Upper lobe of left lung (tissue), 6 donors: ENCODE measurements at places on chromosomes 16 and 17.

- DNase-seq = peak; percentile 41
Measured at GRCh38 chr16:9567666-9568065, 476.2 kb downstream of the HAPSTR1 start.

DNA sequence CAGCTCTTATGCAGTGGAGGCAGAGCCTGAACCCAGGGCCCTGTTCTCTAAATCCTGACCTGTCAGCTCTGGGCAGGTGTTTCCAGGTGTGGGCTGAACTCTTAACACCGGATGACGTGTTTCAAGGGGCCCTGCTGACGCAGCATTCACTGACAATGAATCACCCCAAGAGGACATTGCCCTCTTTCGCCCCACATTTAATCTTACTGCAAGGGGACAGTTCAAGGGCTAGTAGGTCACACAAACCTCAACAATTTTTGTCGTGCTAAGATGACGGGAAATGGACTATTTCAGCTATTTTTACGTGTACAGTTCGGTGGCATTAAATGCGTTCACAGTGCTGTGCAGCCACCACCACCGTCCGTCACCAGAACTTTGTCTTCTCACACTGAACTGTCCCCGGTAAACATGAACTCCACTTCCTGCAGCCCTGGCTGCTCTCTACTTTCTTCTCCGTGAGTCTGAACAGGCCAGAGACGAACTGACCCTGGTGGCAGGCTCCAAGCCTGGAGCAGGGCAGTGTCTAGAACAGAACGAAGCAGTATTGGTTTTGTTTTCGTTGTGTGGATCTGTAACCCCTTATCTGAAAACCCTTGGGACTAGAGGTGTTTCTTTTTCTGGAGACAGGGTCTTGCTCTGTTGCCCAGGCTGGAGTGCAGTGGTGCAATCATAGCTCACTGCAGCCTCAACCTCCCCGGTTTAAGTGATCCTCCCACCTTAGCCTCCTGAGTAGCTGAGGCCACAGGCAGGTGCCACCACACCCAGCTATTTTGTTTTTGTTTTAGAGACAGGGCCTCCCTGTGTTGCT is 88.4 kb upstream of the CIBAR2 start:
- DNase-seq = no peak

- no peak for DNase-seq
Measured at GRCh38 chr17:4584101-4584916, at the start of gene SMTNL2. SMTNL2 (plus strand) TSS chr17:4584529; CDS start chr17:4584606, 77 bp downstream.

DNA sequence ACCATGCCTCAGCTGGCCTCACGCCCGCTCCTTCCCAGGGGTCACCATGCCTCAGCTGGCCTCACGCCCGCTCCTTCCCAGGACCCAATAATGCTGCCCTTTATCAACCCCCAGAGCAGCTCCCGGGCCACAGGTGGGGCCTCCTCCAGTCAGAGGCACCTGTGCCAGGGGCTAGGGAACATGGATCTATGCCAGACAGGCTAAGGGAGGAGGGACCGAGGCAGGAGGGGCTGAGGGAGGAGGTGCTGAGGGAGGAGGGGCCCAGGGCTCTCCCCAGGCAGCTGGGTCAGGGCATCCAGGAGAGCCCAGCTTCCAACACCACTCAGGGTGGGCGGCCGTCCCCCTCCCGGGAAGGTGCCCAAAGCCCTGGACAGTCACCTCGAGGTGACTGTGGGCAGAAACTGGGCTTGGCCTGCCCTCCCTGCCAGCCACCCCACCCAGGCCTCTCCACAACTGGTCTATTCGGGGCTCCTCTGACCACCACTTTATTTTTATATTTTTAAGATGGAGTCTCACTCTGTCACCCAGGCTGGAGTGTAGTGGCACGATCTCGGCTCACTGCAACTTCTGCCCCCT is 19.4 kb downstream of the UTS2R start:
- no peak for DNase-seq

DNA sequence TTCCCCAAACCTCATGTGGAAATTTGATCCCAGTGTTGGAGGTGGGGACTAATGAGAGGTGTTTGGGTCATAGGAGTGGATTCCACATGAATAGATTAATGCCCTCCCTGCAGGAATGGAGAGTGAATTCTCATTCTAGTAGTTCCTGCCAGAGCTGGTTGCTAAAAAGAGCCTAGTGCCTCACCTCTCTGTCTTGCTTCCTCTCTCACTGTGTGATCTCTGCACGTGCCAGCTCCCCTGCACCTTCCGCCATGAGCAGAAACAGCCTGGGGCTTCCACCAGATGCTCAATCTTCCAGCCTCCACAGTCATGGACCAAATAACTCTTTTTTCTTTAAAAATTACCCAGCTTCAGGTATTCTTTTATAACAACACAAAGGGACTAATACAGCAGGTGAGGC is 72.9 kb upstream of the CLEC3A start:
- DNase-seq = no peak

DNA sequence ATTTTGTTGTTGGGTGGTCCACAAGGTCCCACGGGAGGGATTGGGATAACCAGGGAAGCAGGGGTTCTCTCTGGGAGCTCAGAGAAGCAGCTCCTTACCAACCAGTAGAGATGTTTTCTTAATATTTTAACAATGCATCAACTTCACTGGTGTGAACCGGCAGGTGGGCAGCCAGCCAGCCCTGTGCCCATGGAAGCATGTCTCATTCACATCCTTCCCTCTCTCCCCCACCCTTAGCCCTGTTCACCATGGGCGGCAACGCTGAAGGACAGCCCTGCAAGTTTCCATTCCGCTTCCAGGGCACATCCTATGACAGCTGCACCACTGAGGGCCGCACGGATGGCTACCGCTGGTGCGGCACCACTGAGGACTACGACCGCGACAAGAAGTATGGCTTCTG is 9.3 kb downstream of the MMP2 start:
- no peak for DNase-seq

- DNase-seq = no peak
Measured at GRCh38 chr16:11007714-11008280, 63.4 kb downstream of the CLEC16A start.

DNA sequence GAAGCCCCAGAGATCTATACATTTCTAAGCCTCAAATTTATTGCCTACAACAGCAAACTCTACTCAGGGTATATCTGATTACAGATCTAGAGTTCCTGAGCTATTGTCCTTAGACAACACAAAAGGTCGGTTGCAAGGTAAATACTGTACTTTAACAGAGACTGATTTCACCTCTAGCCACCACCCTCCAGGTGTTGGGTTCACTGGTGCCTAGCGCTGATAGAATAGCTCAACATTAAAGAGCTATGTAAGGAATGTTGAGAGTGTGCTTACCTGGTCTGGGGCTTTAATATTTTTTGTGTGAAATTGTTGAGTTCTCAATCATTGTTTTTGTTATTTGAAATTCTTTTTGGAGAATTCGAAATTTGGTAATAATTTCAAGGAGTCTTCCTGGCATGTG is 277.0 kb upstream of the PSMD7 start:
- DNase-seq = no peak

GRCh38 chr17:28047806-28048205 is 5.3 kb downstream of the NLK start:
- no peak for DNase-seq

GRCh38 chr16:68469796-68470460 is 21.6 kb upstream of the SMPD3 start:
- DNase-seq = no peak

GRCh38 chr17:17140590-17140980 is 65.5 kb downstream of the PLD6 start:
- DNase-seq = no peak

DNA sequence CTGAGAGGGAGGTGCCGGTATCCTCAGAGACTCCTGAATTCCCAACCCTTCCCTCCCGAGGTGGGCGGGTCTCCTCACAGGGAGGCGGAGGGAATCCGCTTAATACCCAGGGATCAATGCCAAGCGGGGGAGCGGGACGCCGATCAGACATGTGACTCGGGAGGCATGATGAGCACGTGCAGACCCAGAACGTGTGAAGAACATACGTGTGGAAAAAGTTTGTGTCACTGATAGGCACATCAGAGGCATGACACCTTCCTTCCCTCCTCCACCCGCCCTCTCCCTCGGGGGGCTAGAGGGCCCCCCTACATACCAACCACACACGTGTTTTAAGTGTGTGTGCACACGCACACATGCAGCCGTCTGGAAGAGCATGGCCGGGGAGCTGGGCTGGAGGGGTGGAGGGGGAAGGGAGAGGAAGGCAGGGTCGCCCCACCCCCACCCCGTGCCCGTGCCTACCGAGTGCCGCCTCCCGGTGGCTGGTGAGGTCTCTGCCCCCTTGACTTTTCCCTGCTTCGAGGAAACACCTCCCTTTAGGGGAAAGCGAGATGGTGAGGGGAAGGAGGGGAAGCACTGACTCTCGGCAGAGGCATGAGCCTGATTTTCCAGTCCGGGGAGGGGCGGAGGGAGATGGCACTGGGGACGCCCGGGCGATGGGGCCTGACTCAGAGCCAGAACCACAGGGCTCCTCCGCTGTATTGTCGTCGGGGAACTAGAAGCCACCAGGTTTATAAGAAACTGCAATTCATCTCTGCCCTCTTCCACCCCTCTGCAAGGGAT is 12.1 kb upstream of the TBX21 start:
- DNase-seq = no peak

DNA sequence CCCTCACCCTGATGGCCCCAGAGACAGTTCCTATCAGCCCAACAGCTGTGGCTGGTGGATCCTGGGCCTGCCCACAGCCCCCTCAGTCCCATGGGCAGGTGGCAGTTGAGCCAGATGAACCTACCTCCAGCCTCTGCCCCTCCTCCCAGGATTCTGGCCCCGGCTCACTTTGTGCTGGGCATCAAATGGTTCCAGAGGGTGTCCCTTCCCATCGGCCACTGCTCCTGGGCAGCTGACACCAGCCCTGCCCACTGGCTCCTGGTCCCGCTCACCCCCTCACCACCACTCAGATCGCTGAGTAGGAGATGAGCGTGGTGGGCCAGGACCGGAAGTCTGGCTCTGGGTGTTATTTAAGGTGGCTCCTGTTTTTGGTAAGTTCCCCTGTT is 2.0 kb downstream of the TTYH2 start:
- no peak for DNase-seq

GRCh38 chr17:7987112-7987893 is 15.1 kb upstream of the GUCY2D start:
- no peak for DNase-seq

- DNase-seq = peak; percentile 87
Measured at GRCh38 chr17:50507871-50508572, at the start of gene MYCBPAP. MYCBPAP (plus strand) TSS chr17:50508439; CDS start chr17:50508675, 236 bp downstream.

GRCh38 chr17:81253358-81254131 is 14.4 kb downstream of the NDUFAF8 start:
- DNase-seq = peak; percentile 63

DNA sequence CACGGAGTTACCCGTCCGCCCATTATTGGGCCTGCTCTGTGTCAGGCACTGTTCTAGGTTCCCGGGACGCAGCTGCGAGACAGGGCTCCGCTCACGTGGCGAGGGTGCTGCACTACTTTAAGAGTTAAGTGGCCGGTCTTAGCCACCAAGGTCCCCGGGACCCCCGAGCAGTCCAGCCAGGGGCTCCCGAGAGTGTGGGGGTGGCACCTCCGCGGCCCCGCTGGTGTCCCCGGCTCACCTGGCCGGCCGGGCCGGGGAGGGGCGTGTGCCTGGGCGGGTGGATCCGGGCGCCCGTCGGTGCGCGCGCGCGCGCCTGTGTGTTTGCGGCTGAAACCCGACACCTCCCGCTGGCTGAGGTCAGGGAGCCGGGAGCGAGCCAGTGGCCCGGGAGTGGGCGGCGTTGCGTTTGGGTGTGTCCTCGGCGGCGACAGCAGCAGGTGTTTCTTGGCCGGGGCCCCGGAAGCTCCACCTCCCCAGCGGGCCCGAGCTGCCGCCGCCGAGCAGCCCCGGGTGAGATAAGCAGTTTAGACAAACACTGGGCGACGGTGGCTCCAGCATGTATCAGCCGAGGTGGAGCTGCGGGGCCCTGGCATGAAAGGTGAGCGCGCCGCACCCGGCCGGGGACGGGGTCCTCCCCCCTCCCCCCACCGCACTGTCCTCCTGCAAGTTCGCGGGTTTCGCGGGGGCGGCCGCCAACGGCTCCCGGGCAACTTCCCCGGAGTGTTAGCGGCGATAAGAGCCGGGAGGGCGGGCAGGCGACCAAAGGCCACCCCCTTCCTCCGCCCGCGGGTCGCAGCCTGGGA is at the start of gene GSE1:
TSS of gene GSE1 (plus strand) at position 522 of the 803 bp plus-strand sequence. CDS start at position 592, 70 bp downstream.
- peak; percentile 98 for DNase-seq

GRCh38 chr17:54754560-54754959 is 146.1 kb upstream of the TOM1L1 start:
- peak; percentile 54 for DNase-seq

DNA sequence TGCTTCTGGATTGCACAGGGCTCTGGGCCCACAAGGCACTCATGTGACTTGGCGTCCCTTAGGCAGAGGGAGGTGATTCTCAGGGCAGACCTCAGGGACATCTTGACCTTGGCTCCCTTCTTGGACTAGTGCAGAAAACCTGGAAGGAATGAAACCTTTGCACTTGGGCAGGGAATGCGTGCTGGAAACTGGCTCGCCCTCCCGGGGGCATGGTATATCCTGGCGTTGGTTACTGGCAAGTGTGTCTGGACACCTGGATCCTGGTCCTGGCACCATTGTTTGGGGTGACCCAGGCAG is 63.5 kb upstream of the LGALS9 start:
- DNase-seq = no peak

GRCh38 chr16:85824161-85825135 is 25.0 kb downstream of the COX4I1 start:
- DNase-seq = no peak

DNA sequence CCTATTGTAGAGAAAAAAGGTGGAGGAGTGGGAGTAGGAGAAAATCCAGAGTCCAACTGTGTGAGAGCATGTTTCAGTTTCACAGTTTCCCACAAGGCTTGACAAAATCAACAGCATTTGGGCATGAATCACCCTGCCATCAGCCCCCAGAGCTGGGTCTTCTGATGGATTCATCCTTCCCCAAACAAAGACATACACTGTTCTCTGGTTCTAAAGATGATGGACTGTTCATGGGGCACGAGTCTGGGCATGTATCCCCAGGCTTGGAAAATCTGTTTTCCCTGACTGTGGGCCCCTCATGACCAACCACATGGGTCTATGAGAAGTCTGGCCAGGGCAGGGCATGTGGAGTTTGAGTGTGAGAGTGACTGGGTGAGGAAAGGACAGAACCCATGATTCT is 210.4 kb upstream of the IRX5 start:
- no peak for DNase-seq

DNA sequence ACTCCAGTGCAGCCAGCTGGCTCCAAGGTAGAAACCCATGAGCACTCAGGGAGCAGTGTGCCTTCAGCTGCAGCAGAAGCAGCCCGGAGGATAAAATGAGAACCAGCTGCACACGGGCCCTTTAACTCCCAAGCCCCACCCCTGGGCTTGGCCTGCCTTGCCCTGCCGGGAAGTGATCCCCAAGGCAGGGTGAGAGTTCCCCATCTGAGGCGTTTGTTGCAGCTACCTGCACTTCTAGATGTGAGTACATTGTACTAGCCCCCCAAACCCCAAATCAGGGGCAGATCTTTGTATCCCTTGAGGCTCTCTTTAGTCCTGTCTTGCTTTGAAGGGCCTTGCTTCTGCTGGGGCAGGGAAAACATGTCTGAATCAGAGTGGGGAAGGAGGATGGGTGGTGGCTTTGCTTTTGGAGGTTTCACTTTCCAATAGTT is at the start of gene MVP:
TSS of gene MVP (plus strand) at position 192 of the 431 bp plus-strand sequence. CDS start 10,088 bp downstream, outside the sequence.
- peak; percentile 69 for DNase-seq
